CD14-positive monocyte (primary cell): ENCODE measurements at places on chromosomes 12 and 14. TPM values are rescaled to one million over a fixed set of nuclear protein-coding genes. Genes with fewer than 3 reads are reported as not detected.

GPHN gene
- 1.9 TPM for polyA plus RNA-seq

MYF6 gene
- not detected for polyA plus RNA-seq

PIK3C2G gene
- not detected for polyA plus RNA-seq

RPGRIP1 gene
- 7.4 TPM for polyA plus RNA-seq

- no peak for DNase-seq
Measured at GRCh38 chr14:37515771-37516170, 79.3 kb downstream of the FOXA1 start.

DNA sequence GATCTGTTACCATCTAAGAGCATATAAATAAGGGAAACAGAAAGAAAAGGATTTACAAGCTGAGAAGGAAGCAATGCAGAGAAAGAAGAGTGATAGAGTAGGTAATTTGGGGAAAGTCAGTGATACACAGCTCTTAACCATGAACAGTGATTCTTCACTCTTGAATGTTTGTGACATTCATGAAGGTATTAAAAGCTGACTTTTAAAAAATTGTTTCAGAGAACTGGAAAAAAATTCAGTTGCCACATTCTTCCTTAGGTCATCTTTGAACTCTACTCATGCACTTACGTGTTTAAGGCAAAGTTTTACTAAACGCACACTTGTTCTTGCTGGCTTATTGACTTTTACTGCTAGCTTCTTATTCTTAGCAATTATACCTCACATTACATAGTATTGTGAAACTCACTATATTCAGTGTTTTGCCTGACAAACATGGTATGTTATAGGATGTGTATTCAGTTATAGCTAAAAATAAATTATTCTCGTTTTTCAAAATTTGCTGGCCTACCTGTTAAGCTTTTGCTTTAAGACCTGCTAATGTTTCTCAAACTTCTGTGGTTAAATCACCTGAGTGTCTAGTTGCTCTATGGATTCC, 10.9 kb downstream of the HIF1A start:
- DNase-seq = no peak

DNA sequence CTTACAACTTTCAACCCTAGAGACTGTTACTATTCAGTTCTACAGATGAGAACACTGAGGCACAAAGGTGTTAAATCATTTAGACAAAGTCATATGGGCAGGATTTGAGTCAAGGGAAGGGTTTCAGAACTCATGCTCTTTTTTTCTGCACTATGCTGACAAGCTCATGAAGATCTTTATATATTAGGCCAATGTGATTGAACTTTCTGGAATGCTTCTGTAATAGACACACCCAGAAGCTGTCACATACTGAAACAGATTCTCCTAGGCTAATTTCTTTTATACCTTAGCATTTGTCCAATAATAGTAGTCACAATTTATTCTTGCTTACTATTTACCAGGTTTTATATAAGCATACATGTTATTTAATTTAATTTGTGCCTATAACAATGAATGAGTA, 164.0 kb downstream of the ALG10B start:
- no peak for DNase-seq

- DNase-seq = no peak
Measured at GRCh38 chr12:59093073-59093772, 172.9 kb upstream of the LRIG3 start.

GRCh38 chr12:29710104-29710503, 73.6 kb downstream of the TMTC1 start:
- no peak for DNase-seq

DNA sequence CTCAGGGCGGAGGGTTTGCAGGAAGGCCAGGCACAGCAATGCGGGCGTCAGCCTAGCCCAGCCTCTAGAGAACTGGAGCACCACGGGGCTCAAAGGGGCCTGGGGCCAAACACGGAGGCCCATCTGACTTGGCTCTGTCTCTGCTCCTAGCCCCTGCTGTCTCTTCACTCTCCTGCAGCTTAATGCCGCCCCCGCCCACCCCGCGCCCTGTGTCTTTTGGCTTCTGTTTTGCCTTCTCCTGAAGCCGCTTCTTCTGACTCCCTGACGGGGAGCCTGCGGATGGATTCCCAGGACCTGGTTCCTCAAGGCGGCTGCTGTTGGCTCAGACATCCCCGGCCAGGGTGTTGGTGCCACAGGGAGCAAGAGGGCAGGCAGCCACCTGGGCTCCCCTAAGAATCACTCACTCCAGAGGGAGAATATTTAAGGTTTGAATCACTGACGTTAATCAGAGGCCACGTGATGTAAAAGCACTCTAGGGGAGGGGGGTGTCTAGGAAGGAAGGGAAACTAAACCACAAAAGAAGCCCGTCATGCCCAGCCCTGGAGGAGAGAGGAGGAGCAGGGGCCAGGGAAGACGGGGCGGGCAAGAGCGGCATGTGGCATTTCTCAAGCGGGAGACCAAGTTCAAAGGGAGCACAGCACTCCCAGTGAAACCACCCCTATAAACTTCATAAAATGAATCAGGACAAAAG, 36.9 kb upstream of the PRMT8 start:
- no peak for DNase-seq

DNA sequence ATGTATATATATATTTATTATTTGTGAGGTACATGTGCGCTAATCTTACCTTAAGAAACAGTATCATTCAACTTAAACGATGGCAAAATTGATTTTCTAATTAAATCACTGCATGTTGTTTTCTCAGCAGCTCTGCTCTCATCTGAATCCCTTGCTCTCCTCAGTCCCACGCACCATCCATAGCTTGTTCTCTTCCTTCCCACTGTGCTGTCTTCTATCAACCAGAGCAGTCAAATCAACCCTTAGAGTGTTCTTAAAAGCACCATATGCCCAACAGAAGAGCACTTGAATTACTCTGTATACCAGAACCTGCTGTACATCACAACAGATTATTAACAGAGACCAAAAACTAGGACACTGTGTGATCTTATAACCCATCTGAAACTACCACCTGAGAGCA, 209.4 kb upstream of the G2E3 start:
- DNase-seq = no peak
